ENCODE measurements at places on chromosomes 1 and 21. TPM values are rescaled to one million over a fixed set of nuclear protein-coding genes. Genes with fewer than 3 reads are reported as not detected.

DNA sequence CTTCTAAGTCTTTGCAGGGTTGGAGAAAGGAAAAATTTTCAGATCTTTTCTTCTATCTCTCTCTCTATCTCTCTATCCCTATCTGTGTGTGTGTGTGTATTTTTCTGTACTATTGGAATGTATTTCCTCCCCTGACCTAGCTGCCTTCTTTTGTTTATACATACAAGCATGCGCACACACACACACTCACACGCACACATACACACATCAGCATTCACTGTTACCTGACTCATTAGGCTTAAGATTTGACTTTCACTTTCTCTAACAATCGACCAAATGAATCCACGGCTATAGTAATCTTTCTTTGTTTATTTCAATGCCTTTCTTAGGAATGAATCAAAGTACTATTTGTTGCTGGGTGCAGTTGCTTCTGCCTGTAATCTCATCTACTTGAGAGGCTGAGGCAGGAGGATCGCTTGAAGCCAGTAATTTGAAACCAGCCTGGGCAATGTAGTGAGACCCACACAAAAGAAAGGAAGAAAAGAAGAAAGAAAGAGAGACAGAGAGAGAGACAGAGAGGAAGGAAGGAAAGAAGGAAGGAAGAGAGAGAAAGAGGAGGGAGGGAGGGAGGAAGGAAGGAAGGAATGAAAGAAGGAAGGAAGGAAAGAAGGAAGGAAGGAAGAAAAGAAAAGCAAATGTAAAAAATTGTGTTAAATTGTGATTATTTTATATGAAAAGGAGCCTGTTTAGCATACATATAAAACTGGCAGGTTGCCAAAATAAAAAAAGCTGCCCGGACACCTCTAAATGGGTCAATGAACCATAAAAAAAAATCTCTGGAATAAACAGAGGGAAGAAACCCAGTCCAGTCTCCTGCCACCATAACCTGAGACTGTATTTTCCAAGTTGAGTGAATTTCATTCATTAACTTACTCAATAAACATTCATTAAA is 206.8 kb downstream of the ZNF326 start:
- DNase-seq, result no peak
- H3K27ac ChIP-seq, result no peak overlapping the region
- H3K27me3 ChIP-seq, result no peaks in the 10 kb centered on the region
- H3K4me3 ChIP-seq, result no peak overlapping the region
- H3K36me3 ChIP-seq, result no peaks in the 10 kb centered on the region

- H3K4me1 ChIP-seq, result no peaks in the 10 kb centered on the region
- DNase-seq, result no peak
- H3K27me3 ChIP-seq, result no peaks in the 10 kb centered on the region
- H3K4me3 ChIP-seq, result no peak overlapping the region
Observed at GRCh38 chr1:117660271-117660965, 54.6 kb downstream of the TENT5C start.

GRCh38 chr21:28773036-28773435 is 219.6 kb downstream of the LTN1 start:
- no peaks in the 10 kb centered on the region for H3K27me3 ChIP-seq
- DNase-seq, result no peak

Gene CYYR1
- total RNA-seq, result 48.5 TPM

DNA sequence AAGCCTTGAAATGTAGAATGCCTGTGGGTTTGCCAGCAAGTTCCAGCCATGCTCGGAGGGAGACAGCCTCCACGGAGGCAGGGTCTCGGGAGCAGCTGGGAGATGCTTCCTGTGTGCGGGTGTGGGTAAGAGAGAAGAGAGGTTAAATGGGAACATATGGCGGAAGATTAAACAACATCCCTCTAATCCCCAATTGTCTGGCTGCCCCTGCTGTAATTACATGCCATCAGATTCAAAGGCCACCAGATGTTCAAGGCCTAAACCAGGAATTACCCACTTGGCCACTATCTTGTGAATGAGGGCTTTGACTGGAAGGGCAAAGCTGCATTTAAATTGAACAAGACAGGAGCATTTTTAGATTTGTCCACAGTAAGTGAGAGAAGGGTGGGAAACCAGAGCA is 81.4 kb upstream of the BACE2 start:
- peaks cover 7% of the 10 kb centered on the region for H3K4me1 ChIP-seq
- H3K4me3 ChIP-seq, result no peak overlapping the region
- no peak overlapping the region for H3K27ac ChIP-seq
- H3K27me3 ChIP-seq, result 0 out of 2 replicates have a peak, but pooled peaks cover 3% of the 10 kb centered on the region
- no peaks in the 10 kb centered on the region for H3K36me3 ChIP-seq
- DNase-seq, result peak; percentile 68

DNA sequence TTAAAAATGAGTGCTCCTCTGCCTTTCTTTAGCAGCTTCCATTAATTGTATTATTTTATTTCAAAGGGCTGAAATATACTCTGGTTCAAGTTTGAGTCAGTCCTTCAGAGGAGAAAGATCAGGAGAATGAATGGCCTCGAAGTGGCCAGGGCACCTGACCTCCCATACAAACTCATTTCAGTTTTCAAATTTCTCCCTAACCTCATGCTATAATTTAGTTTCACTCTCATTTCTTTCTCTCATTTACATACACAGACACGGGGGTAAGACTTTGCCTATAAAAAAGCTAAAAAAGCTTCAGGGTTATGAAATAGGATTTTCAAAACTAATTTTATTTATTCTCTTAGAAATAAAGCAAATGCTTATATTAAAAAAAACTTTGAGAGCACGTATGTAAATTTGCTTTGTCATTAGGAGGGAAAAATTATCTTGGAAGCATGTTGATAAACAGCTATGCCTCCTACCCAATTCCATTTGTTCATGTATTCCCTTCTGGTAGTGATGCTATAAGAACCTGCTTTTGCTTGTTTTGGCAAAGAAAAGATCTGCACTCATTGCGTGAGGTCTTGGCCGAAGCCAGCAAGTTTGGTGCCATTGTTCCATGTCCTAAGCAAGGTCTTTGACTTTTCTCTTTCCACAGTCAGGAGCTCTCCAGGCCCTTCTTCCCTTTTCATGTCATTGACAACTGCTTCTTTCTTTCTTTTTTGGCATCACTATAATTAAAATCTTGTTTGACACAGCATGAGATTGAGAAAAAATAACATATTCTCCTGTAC is 80.4 kb upstream of the LRRC53 start:
- no peak overlapping the region for H3K4me3 ChIP-seq
- no peak overlapping the region for H3K27ac ChIP-seq
- DNase-seq, result no peak
- no peaks in the 10 kb centered on the region for H3K36me3 ChIP-seq
- no peaks in the 10 kb centered on the region for H3K4me1 ChIP-seq

DNA sequence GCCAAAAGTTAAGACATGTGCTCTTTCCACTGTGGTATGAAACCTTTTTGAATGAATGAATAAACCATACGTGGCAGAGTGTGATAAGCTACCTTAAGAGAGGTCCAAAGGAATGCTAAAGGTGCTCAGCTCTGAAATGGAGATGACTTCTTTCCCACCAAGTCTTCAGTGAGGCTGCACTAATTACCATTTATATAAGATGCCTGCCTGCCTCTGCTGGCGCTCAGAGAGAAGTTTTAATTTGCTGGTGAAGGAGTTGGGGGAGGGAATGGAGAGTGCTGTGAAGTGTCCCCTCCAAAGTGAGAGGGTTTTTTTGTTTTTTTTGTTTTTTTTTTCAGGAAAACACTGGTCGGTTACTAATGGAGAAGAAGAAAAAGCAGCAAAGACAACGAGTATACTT is 559.0 kb downstream of the OMA1 start:
- no peaks in the 10 kb centered on the region for H3K36me3 ChIP-seq
- no peaks in the 10 kb centered on the region for H3K4me1 ChIP-seq
- no peak overlapping the region for H3K27ac ChIP-seq

Gene CACYBP
- 441 TPM for total RNA-seq

- no peak overlapping the region for H3K27ac ChIP-seq
- H3K36me3 ChIP-seq, result no peaks in the 10 kb centered on the region
- no peak overlapping the region for H3K4me3 ChIP-seq
- DNase-seq, result no peak
- no peaks in the 10 kb centered on the region for H3K27me3 ChIP-seq
Observed at GRCh38 chr1:61501971-61502916, 222.7 kb downstream of the TM2D1 start.

DNA sequence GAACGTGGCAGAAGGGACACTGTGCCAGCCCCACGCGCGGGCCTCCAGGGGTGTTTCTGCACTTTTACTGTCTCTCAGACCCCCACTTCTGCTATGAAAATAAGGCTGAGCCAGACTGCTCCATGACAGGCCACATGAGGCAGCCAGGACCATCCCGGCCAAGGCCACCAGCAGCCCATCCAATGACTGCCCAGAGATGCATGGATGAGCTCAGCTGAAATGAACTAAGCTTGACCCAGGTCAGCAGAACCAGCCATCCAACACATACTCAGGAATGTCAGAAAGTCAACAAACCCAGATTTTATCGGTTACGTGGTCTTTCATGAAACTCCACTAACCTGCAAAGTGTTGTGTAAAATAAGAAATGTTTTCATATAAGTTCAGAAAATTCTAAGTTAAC is 51.2 kb downstream of the CCDC185 start:
- H3K27ac ChIP-seq, result no peak overlapping the region
- no peak for DNase-seq
- H3K4me1 ChIP-seq, result no peaks in the 10 kb centered on the region
- no peak overlapping the region for H3K4me3 ChIP-seq
- H3K36me3 ChIP-seq, result no peaks in the 10 kb centered on the region

GRCh38 chr1:43436371-43436770 is 17.4 kb downstream of the HYI start:
- no peak overlapping the region for H3K4me3 ChIP-seq
- H3K27me3 ChIP-seq, result no peaks in the 10 kb centered on the region
- H3K4me1 ChIP-seq, result no peaks in the 10 kb centered on the region
- DNase-seq, result no peak
- H3K36me3 ChIP-seq, result peaks cover 46% of the 10 kb centered on the region
- no peak overlapping the region for H3K27ac ChIP-seq

DNA sequence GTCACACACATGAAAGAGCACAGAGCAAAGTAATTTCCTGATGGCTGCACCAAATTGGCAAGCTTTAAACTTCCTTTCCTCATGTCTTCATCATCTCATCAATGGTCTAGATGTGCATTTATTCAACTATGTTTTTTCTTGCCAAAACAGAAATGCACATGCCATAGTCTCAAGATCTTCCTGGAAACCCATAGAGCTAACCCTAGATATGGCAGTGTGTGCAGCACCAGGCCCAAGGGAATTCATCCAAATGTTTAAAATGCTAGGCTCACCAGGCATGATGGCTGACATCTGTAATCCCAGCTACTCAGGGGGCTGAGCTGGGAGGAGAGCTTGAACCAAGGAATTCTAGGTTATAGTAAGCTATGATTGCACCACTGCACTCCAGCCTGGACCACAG is 31.2 kb upstream of the PALMD start:
- no peak overlapping the region for H3K27ac ChIP-seq
- no peak overlapping the region for H3K4me3 ChIP-seq
- DNase-seq, result no peak

DNA sequence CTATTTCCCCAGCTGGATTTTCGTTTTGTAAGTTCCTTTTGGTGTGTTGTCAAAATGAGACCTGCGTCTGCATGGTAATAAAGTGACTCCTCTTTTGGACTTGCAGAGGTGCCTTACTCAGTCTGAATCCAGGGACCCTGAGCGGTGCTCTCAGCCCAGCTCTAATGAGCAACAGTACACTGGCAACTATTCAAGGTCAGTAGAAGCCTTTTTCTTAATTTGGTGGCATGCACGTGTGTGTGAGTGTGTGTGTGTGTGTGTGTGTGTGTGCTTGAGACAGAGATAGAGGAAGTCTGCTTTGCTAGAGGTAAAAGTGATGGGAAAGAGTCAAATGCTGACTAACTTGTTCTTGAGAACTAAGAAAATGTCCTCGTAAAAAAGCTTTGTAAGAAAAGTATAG is 105.4 kb downstream of the CD247 start:
- no peak overlapping the region for H3K4me3 ChIP-seq
- no peak overlapping the region for H3K27ac ChIP-seq
- peaks cover 16% of the 10 kb centered on the region for H3K36me3 ChIP-seq
- no peaks in the 10 kb centered on the region for H3K27me3 ChIP-seq
- no peak for DNase-seq
- H3K4me1 ChIP-seq, result no peaks in the 10 kb centered on the region

DNA sequence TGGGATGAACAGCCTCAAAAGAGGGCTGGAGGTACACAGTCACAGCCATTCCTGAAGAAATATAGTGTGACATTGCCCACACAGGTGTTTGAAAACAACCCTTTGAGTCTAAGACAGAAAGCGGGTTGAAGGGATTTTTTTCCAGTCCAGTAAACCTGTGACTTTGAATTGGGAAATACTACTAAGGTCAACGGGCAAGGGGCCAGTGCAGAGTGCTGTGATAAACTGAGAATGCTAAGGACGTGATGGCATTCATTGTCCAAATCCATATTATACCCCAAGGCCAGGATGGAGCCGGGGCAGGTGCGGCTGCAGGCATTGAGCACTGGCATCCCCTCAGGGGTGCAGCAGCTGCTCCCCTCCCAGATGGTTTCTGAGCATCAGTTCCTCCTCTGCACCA is 36.6 kb downstream of the KIAA0040 start:
- no peaks in the 10 kb centered on the region for H3K4me1 ChIP-seq
- no peak overlapping the region for H3K4me3 ChIP-seq
- H3K27me3 ChIP-seq, result no peaks in the 10 kb centered on the region

DNA sequence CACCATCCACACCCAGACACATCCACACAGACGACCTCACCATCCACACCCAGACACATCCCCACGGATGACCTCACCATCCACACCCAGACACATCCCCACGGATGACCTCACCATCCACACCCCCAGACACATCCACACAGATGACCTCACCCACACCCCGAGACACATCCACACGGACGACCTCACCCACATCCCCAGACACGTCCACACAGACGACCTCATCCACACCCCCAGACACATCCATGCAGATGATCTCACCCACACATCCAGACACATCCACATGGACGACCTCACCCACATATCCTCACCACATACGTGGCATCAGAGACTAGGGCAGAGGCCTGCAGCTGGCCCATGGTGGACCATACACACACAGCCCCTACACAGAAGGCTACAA is 14.7 kb upstream of the FABP3 start:
- no peak overlapping the region for H3K4me3 ChIP-seq
- no peak overlapping the region for H3K27ac ChIP-seq
- peaks cover 6% of the 10 kb centered on the region for H3K4me1 ChIP-seq
- no peak for DNase-seq

- H3K27me3 ChIP-seq, result no peaks in the 10 kb centered on the region
- no peak for DNase-seq
- no peaks in the 10 kb centered on the region for H3K36me3 ChIP-seq
- no peaks in the 10 kb centered on the region for H3K4me1 ChIP-seq
- no peak overlapping the region for H3K4me3 ChIP-seq
- no peak overlapping the region for H3K27ac ChIP-seq
Observed at GRCh38 chr1:232593717-232594502, 36.0 kb downstream of the SIPA1L2 start.

- no peak for DNase-seq
- H3K27me3 ChIP-seq, result no peaks in the 10 kb centered on the region
- H3K27ac ChIP-seq, result no peak overlapping the region
- no peaks in the 10 kb centered on the region for H3K4me1 ChIP-seq
Observed at GRCh38 chr1:169785267-169785666, 9.4 kb downstream of the METTL18 start.

All from SJCRH30 (cell line).